Epithelial cell of esophagus (primary cell): ENCODE measurements at places on chromosomes 5 and 9.

DNA sequence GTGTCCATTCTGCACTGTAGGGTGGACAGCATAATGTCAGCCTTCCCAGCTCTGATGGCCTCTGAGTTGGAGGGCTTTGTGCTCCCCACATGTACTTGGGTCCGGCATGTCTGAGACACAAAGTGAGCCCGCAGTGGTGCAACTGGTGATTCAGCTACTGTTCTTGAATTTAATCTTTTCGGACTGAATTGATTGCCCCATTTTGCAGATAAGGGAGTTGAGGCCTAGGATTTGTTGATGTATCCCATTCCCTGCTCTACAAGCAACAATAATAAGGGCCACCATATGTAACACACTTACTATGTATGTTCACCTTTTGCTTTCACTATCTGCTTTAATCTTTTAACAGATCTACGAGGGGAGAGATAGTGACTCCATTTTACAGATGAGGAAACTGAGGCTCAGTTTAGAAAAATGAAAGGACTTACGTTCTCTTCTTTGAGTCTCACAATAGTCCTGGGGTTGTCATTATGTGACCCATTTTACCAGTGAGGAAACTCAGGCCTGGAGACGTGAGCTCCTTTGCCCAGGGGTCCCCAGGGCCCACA lies 4.5 kb downstream of the GSN start:
- no peak for DNase-seq

- DNase-seq = peak; percentile 36
These were observed 454.0 kb upstream of the DAP start for GRCh38 chr5:11214864-11215644.

GRCh38 chr5:74352256-74352655 lies 288.3 kb downstream of the ENC1 start:
- DNase-seq = no peak

GRCh38 chr9:133999851-134000265 lies 7.7 kb upstream of the VAV2 start:
- no peak for DNase-seq

- no peak for DNase-seq
These were observed 2228.7 kb upstream of the WWC1 start for GRCh38 chr5:166062719-166063118.

- DNase-seq = no peak
These were observed 23.6 kb downstream of the COL27A1 start for GRCh38 chr9:114178756-114179450.

- no peak for DNase-seq
These were observed 54.0 kb downstream of the SECISBP2 start for GRCh38 chr9:89372230-89372816.

DNA sequence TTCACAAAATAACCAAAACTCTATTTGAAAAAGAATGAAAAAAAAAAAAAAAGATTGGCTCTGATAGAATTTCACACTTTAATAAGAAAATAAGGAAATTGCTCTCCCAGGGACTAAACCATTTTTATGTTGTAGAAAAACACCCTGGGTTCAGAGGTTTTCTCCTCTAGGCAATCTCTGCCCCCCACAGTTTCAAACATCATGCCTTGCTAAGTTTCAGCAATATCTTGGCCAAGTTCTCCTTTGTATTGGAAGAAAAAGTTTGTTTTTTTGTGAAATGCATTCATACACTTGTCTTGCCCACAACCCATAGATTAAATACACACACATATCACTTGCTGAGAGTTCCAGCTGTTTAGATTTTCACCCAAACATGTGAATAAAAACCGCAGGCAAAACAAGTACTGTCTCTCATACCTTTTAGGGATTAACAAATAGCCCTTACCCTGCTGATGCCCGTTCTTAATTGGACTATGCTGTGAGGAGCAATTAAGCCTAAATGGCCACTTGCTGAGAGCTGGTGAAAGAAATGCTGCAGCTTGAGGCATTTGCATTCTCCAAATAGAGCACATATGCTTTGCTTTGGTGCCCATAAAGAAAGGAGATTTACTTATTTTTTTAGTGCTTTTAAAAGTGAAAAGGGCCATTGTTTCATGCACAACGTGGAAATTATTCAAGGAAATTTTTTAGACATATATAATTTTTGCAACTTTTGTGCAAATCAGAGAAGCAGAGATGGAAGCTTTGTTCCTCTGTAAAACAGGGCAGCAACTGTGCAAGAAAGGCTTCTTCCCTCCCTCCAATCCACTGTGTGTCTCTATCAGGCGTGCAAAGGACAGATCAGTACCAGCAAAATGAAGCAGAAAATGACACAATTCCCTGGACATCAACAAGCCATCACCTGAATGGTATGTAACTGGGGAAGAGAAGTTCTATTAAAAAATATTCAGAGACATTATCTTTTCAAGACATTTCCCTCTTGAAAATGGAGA lies 262.4 kb upstream of the KIF2A start:
- DNase-seq = no peak

- DNase-seq = peak; percentile 68
These were observed 47.1 kb upstream of the AKNA start for GRCh38 chr9:114434878-114435311.

DNA sequence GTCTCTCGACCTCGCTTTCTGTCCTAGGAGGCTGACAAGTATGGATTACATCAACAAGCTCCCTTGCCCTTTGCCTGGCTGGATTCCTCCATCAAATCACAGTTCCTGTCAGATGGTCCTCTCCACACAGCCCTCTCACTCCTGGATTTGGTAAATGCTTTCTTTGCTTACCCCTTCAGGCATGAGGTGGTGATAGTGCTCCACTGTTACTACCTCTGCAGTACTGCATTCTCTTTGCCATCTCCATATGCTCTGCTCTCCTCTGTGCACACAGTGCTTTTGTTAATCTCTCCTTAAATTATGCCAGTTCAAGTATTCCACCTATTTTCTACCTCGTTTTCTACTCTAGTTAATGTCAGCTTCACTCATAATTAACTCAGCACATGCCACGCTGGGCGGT lies 279.2 kb downstream of the DMAC1 start:
- DNase-seq = no peak

DNA sequence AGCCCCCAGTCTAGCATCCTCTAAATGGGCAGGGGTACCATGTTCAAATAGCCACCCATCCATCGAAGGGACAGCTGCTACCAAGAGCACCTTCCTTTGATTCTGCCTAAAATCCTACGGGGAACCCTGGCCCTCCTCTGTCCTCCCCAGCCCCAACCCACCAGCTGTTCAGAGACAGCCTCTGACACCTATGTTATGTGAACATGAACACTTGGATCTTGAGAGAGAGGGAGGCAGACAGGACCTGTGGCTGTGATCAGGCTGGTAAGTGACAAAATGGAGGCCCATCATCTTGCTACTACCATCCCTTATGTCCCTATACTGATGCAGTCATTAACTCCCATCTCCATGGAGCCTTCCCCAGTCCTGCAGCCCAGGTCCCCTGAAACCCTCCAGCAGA lies 8.2 kb downstream of the SLC23A1 start:
- no peak for DNase-seq

- DNase-seq = no peak
These were observed 372.1 kb downstream of the ARRDC3 start for GRCh38 chr5:91011029-91011428.

DNA sequence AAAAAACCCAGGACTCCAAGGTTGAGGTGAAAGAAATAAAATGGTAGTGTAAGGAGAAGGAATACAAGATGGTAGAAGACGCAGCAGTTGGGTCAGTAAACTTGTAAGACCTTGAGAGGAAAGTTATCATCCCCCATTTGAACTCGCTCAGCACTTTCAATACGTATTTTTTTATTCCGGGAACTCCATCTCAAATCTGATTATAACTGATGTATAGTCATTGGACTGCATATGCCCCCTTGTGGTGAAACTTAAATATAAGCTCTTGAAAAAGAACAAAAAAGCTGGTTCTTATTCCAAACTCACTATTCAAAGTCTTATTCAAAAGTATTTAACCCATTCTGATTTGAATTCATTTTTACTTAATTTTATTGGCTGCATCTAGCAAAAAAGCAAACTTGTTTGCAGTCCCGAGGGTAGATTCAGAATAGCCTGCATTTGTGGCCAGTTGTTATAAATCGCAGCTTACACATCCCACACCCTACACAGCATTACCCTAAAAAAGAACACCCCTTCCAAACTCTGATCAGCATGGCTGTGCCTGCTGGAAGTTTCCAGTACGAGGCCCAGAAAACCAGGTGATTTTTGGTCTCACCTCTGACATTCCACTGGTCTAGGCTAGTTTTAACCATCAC lies 118.0 kb downstream of the ESM1 start:
- DNase-seq = peak; percentile 66

- DNase-seq = no peak
These were observed 67.0 kb downstream of the TLE4 start for GRCh38 chr9:79638806-79639205.

GRCh38 chr5:144691936-144692335 lies 521.3 kb downstream of the KCTD16 start:
- DNase-seq = no peak

DNA sequence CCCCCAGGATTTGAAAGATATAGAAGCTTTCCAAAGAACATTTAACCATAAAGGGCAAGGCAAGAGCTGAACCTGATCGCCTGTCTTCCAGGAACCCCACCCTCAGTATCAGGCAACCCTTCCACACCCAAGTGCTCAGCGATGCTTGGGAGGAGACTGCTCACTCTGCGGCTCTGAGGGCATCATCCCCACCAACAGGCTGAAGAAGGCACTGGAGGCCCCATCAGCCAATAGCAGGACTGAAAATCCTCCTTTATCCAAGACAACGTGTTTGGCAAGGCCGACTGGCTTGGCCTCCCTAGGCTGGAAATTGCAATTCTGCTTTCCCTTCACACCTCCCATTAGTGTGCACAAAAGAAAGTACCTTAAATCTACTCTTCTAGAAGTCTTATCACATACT lies 1.4 kb upstream of the PPP2CA start:
- DNase-seq = peak; percentile 80

- DNase-seq = no peak
These were observed 463.6 kb downstream of the SPOCK1 start for GRCh38 chr5:137035480-137035878.
